T-helper 2 cell (primary cell): ENCODE measurements at places on chromosomes 12 and 14.
A peak's percentile ranks its signal among the peaks of the same experiment; 100 is the strongest.

DNA sequence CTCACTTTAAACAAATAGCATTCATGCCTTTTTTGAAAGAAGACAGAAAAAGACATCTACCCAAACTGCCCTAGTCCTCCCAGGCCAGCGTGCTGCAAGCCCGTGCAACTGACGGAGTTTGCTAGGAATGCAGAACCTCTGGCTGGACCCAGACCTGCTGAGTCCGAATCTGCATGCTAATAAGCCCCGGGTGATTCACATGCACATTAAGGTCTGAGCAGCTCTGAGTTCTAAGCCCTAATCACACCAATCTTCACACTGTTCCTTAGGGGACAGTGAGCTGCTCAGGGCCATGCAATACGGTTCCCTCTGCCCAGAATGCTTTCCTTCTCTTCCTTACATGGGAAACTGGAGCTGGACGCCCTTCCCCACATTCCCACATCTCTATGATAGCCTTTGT lies 25.2 kb downstream of the HAL start:
- no peak for DNase-seq

GRCh38 chr14:42719391-42719790 lies 1112.7 kb downstream of the LRFN5 start:
- DNase-seq, result no peak

- no peak for DNase-seq
Measured at GRCh38 chr14:68714991-68715924, 77.6 kb downstream of the ZFP36L1 start.

GRCh38 chr12:98856897-98857540 lies 211.9 kb downstream of the APAF1 start:
- no peak for DNase-seq

DNA sequence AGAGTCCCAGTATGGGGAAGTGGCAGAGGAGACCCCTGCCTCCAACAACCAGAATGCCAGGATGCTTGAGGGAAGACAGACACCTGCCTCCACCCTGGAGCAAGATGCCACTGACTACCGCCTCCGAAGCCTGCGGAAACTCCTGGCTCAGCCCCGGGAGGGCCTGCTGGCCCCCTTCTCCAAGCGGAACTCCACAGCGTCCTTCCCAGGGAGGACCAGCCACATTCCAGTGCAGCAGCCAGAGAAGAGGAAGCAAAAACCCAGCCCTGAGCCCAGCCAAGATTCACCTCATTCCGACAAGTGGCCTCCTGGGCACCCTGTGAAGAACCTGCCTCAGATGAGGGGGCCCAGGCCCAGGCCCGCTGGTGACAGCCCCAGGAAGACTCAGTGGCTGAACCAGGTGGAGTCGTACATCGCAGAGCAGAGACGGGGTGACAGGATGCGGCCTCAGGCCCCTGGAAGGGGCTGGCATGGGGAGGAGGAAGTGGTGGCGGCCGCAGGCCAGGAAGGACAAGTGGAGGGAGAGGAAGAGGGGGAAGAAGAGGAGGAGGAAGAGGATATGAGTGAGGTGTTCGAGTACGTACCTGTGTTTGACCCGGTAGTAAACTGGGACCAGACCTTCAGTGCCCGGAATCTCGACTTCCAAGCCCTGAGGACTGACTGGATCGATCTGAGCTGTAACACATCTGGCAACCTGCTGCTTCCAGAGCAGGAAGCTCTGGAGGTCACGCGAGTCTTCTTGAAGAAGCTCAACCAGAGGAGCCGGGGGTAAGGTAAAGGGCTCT lies 93.7 kb downstream of the B4GALNT3 start:
- peak; percentile 62 for DNase-seq

GRCh38 chr12:13727707-13728195 lies 253.7 kb downstream of the GRIN2B start:
- DNase-seq, result no peak

DNA sequence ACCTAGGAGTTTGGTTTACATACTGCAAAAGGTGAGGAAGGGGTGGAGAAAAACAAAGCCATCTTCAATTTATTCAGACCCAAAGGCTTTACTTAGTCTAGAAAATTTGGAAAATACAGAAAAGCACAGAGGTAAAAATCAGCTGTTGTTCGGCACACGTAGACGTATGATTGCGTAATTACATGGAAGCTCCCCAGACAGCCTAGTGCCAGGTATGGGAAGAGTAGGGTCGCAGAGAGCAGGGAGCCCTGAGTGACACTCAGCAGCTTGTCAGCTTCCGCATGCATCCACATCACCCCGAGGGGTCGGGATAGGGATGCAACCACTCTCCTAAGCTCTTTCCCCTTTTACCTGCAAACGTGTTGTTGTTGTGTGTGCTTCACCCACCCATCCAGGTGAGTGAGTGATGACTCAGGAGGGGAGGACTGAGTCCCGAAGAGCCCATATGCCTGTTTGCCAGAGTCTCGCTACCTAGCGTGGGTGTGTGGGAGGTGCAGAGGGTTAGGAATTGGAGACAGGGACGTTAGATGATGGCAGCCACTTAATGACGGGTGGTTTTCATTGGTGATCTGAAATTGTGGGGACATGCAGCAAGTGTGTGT lies 20.1 kb downstream of the PIWIL1 start:
- DNase-seq, result no peak

DNA sequence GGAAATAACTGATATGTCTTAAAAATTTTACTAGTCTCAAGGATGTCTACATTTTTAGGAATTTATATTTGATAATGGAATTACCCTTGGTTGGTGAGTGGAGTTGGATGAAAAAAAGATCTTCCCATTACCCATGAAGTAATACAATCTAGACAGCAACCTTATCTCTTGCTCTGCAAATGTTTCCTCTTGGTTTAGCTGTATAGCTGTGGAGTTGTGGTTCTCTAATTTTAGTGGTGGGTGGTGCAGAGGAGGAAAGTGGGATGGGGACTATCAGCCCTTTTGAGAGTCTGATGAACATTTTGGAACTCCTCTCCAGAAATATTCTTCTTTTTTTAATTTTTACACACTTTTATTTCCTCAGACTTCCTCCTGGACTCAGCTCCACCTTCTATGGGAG lies 17.1 kb downstream of the SPX start:
- DNase-seq, result no peak

GRCh38 chr12:44876544-44877410 lies 662 bp upstream of the NELL2 start:
- DNase-seq, result peak; percentile 26
